ENCODE measurements at places on chromosomes 16 and 17. TPM values are rescaled to one million over a fixed set of nuclear protein-coding genes. Genes with fewer than 3 reads are reported as not detected.

- no peak overlapping the region for H3K4me3 ChIP-seq
- peaks cover 63% of the 10 kb centered on the region for H3K27me3 ChIP-seq
- DNase-seq = no peak
- H3K36me3 ChIP-seq = no peaks in the 10 kb centered on the region
Observed at GRCh38 chr16:17571499-17572093, 100.8 kb upstream of the XYLT1 start.

GRCh38 chr17:54899721-54900456 is 763 bp upstream of the TOM1L1 start:
- peaks cover 23% of the 10 kb centered on the region for H3K4me1 ChIP-seq
- peaks cover 4% of the 10 kb centered on the region for H3K27me3 ChIP-seq
- H3K36me3 ChIP-seq = no peaks in the 10 kb centered on the region
- no peak overlapping the region for H3K27ac ChIP-seq
- no peak for DNase-seq

DNA sequence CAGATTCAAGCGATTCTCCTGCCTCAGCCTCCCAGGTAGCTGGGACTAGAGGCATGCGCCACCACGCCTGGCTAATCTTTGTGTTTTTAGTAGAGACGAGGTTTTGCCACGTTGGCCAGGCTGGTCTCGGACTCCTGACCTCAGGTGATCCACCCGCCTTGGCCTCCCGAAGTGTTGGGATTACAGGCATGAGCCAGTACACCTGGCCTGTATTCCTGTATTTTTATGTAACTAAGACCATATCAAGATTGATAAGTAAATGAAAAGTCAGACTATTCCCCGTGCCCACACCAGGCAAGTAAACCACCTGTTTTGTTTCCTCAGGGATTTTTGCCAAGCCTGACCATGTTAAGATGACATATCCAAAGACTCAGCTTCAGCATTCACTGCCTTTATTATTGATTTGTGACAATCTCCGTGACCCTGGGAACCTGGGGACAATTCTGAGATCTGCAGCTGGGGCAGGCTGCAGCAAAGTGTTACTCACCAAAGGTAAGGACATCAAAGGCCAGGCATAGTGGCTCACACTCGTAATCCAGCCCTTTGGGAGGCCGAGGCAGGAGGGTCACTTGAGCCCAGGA is 5.6 kb downstream of the MRM3 start:
- H3K36me3 ChIP-seq = peaks cover 58% of the 10 kb centered on the region
- no peaks in the 10 kb centered on the region for H3K27me3 ChIP-seq
- H3K4me3 ChIP-seq = no peak overlapping the region
- no peak for DNase-seq

DNA sequence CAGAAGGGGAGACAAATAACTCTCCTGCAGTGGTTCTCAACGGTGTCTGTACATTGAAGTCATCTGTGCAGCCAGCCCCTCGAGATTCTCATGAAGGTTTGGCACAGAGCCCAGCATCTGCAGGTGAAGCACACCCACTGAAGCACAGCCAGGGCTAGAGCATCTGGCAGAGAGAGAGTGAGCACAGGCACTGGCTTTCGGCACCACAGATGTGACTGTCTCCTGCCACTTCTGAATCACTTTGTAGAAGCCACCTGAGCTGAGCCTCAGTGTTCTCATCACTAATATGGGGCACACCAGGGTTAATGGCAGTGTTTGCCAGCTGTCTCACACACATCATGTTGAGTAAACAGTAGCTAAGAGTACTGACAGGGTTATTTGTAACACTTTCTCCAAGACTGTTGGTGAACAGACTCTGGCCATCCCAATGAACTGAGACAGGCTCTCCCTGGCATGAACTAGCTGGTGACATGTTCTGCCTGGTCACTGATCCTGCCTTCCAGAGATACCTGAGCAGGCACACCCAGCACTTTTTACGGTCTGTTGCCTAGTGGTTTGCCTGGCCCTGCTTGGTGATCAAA is 10.9 kb downstream of the HSPB9 start:
- H3K36me3 ChIP-seq = peaks cover 22% of the 10 kb centered on the region
- H3K4me3 ChIP-seq = peak overlapping the region; percentile 30
- H3K4me1 ChIP-seq = peaks cover 100% of the 10 kb centered on the region
- peak overlapping the region; percentile 90 for H3K27ac ChIP-seq

DNA sequence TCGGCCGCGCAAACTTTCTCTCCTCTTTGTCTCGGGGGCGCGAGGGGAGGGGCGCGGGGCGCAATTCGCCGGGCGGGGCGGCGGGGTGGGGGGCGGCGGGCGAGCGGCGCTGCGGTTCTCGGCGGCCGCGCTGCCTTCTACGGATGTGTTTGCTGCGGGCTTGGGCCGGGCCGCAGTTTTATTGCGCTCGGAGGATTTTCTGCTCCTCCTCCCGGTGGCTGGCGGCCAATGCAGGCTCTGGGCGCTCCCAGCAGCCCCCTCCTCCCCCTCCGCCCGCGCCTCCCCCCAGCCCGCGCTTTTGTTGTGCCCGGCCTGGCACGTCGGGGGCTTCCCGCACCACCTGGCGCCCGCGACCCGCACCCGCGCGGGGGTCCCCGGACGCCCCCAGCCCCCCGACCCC is at the start of gene TIMP2:
TIMP2 (minus strand) TSS at position 154 of the 400 bp plus-strand sequence. CDS start 299 bp downstream, outside the sequence.
- peak; percentile 93 for DNase-seq
- H3K36me3 ChIP-seq = no peaks in the 10 kb centered on the region
- H3K4me3 ChIP-seq = peak within 1 kb of the TSS; percentile 87
- H3K4me1 ChIP-seq = peaks cover 66% of the 10 kb centered on the region
- H3K27ac ChIP-seq = peak within 1 kb of the TSS; percentile 96
- no peaks in the 10 kb centered on the region for H3K27me3 ChIP-seq

DNA sequence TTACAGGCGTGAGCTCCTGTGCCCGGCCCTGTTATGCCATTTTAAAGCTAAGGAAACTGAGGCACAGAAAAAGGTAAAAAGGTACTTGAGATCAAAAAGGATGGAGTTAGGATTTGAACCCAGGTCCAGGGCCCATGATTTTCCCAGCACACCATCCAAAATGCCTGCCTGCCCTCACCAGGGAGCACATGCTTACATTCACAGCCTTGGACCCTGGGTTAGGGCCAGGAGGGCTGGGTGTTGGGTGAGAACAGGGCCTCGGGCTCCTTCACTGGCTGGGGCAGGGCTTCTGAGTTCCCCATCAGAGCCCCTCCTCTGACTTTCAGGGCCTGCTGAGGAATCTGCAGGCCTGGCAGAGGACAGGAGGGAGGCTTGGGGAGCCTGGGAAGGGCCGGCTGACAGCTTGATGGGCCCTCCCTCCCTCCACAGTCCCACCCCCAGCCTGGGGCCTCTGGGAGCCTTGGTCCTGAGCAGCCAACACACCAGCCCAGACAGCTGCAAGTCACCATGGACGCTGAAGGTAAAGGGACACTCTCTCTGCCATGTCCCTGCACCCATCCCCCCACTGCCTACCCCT is at the start of gene QPRT:
QPRT (plus strand) TSS at position 490 of the 577 bp plus-strand sequence; CDS start at position 508, 18 bp downstream.
- DNase-seq = peak; percentile 46
- peaks cover 17% of the 10 kb centered on the region for H3K4me1 ChIP-seq
- peak within 1 kb of the TSS; percentile 64 for H3K4me3 ChIP-seq
- no peaks in the 10 kb centered on the region for H3K27me3 ChIP-seq

GRCh38 chr17:67452681-67453554 is 75.8 kb downstream of the PITPNC1 start:
- peaks cover 4% of the 10 kb centered on the region for H3K36me3 ChIP-seq
- peaks cover 16% of the 10 kb centered on the region for H3K4me1 ChIP-seq
- no peaks in the 10 kb centered on the region for H3K27me3 ChIP-seq

DNA sequence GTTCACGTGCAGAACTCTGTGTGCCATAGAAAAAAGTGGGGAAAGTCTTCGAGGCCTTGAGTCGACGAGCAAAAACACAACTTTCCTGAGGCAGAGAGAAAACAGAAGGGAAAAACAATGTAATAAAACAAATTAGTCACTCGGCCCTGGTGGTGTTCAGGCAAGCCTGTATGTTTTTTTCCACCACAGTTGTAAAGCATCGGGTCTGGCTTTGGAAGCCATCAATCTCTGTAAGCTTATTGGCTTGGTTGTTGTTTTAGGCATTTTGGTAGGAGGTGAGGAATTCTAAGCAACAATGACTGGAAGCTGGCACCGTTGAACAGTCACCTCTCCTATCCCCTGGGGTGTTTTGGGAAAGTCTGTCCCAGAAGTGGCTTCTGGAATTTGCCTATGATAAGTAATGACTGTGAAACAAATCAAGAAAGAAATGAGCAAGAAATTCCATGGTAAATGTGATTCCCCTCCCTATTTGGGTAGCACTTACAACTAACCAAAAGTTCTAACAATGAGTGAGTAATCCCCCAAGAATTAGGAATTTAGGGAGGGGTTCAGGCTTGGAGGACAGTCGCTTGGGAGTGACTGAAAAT is 2.8 kb downstream of the CDH13 start:
- peaks cover 95% of the 10 kb centered on the region for H3K4me1 ChIP-seq
- H3K27me3 ChIP-seq = peaks cover 3% of the 10 kb centered on the region
- peak overlapping the region; percentile 95 for H3K27ac ChIP-seq
- DNase-seq = no peak

DNA sequence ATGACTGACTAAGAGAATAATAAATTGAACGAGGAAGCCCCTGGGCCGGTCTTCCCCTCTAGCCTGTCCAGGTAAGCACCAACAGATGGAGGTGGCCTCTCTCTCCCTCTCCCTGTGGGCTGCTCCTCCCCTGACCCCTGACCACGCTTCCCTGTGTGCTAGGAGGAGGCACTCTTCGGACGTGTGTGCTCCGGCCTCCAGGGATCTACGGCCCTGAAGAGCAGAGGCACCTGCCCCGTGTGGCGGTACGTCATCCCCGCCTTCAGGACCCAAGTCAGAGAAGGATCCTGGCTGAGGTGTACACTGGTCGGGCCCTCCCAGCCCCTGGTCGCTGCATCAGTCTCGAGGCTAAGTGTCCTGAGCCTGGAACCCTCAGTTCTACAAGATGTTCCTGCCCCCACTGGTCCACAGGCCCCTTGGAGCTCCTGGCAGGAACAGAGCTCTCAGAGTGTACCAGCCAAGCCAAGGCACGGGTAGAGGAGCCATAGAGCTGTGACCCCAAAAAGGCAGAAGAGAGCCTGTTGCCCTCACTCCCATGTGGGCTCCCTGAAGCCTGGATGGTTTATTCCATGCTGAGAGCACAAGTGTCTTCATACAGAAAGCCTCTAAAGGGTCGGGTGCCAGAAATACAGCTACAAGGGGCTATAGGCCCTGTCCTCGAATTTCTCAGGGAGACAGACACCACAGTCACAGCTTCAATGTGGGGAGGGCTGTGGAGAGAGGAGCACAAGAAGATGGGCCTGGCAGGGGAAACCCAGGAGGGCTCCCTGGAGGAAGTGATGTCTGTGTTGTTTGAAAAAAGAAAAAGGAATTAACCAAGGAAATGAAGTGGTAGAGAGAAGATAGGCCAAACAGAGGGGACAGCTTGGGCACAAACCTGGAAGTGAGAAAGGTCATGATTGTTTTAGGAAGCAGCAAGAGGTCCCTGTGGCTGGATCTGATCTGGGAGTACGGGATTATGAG is 15.9 kb downstream of the SDR42E2 start:
- no peak for DNase-seq
- no peaks in the 10 kb centered on the region for H3K4me1 ChIP-seq
- no peaks in the 10 kb centered on the region for H3K27me3 ChIP-seq
- H3K4me3 ChIP-seq = no peak overlapping the region
- no peak overlapping the region for H3K27ac ChIP-seq

DNA sequence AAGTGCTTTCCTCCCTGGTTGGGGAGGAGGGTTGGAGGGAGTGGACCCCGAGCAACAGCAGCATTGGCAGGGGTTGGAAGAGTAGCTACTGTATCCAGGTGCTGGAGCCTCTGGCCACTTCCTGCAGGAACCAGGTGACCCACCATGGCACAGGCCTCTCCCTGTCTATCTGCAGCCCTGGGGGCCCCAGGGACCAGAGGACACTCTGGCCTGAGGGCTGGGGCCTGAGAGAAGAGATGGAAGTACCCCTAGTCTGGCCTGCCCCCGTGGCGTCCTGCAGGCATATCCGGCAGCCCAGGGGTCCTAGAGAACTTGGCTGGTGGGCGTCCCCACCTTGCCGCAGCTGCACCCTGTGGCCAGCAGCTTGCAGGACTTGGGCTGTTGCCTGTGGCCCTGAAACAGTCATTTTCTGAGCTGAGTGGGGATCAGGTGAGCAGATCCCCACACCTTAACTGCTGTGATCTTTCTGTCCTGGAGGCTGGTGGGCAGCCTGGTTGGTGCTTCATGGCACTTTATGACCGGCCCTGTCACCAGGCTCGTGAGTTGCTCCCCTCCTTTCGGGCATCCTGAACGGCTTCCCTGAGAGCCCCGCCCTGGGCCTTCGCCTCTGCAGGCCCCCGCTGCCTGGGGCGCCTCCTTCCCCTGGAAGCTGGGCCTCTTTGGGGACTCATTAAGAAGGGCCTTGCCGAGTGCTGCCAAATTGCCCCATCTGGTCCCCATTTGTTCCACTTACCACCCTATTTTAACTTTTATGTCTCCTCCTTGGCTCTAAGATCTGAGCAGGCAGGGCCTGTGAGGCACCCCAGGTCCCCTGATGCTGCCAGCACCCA is 298.6 kb downstream of the SEC14L1 start:
- peak overlapping the region; percentile 76 for H3K27ac ChIP-seq
- H3K27me3 ChIP-seq = no peaks in the 10 kb centered on the region
- H3K4me3 ChIP-seq = peak overlapping the region; percentile 5

GRCh38 chr17:37523715-37524219 is 34.1 kb downstream of the DUSP14 start:
- H3K4me3 ChIP-seq = no peak overlapping the region
- no peaks in the 10 kb centered on the region for H3K27me3 ChIP-seq

- no peak overlapping the region for H3K4me3 ChIP-seq
- peak overlapping the region; percentile 34 for H3K27ac ChIP-seq
- peak; percentile 79 for DNase-seq
- H3K27me3 ChIP-seq = no peaks in the 10 kb centered on the region
Observed at GRCh38 chr17:17812211-17813054, 24.4 kb downstream of the SREBF1 start.

DNA sequence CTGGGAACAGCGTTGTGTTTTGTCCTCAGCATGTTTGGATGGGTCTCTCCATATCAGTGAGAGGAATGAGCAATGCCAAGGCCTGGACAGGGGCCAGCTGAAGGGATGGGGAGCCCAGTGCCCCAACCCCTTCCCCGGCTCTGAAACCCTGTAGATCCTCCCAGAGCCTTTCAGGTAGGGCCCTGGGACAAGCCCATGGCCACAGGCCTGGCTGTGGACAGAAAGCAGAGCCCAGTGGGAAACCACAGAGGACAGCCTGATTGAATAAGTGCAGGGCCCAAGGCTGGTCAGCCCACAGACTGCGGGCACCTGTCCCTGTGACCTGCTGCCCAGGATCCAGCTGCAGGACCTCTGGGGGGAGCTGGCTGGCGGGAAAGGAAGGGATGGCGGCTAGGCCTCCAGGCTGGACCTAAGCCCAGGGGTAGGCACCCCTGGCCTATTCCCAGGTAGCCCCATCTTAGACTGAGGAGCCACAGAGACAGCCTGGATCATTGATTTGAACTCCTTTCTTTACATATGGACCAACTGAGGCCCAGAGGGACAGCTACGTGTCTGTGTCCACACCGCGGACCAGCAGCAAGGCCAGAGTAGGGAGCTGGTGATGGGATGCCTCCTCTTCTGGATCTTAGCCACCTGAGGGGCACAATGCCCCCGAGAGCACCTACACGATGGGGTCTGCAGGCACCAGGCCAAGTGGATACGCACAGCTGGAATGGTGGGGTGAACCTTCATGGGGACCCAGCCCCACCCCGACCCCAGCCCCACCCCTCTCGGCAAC is 1.3 kb downstream of the CCDC102A start:
- H3K27ac ChIP-seq = peak overlapping the region; percentile 96
- no peaks in the 10 kb centered on the region for H3K36me3 ChIP-seq
- no peak for DNase-seq
- peaks cover 58% of the 10 kb centered on the region for H3K4me1 ChIP-seq
- H3K27me3 ChIP-seq = no peaks in the 10 kb centered on the region
- H3K4me3 ChIP-seq = peak overlapping the region; percentile 94

- H3K4me3 ChIP-seq = peak overlapping the region; percentile 24
- peaks cover 11% of the 10 kb centered on the region for H3K4me1 ChIP-seq
- H3K36me3 ChIP-seq = no peaks in the 10 kb centered on the region
- no peak for DNase-seq
Observed at GRCh38 chr16:1428511-1428910, 2.4 kb upstream of the PERCC1 start.

GCGR gene
- total RNA-seq = not detected

PLD2 gene
- 11.2 TPM for total RNA-seq

HOXB8 gene
- not detected for total RNA-seq

RAP1GAP2 gene
- total RNA-seq = 63.8 TPM

OR1D5 gene
- not detected for total RNA-seq
